Foreskin fibroblast (primary cell): ENCODE measurements at places on chromosomes 7 and 10.

- DNase-seq: no peak
Observed at GRCh38 chr10:129279446-129280154, 187.4 kb upstream of the MGMT start.

GRCh38 chr10:29127037-29127700 is 161.7 kb upstream of the LYZL1 start:
- DNase-seq: no peak

- DNase-seq: no peak
Observed at GRCh38 chr10:65846541-65846940, 1079.3 kb upstream of the LRRTM3 start.

- DNase-seq: peak; percentile 34
Observed at GRCh38 chr10:94397549-94398370, 4.6 kb upstream of the TBC1D12 start.

DNA sequence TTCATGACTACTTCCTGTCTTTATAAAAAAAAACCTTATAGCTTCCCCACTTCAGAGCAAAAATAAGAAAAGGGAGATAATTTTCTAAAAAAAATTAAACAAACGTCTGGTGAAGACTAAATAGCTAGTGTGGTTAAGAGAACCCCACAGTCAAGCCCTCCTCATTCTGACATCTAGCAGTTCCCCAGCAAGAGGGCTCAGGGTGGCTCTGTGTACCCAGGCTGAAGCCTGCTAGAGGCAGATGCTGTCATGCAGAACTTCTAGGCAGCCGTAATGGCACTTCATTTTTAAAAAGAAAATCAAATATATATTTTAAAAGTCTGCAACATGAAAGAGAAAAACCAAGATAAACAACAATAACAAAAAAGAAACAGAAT is 223.1 kb upstream of the KLF14 start:
- DNase-seq: no peak

DNA sequence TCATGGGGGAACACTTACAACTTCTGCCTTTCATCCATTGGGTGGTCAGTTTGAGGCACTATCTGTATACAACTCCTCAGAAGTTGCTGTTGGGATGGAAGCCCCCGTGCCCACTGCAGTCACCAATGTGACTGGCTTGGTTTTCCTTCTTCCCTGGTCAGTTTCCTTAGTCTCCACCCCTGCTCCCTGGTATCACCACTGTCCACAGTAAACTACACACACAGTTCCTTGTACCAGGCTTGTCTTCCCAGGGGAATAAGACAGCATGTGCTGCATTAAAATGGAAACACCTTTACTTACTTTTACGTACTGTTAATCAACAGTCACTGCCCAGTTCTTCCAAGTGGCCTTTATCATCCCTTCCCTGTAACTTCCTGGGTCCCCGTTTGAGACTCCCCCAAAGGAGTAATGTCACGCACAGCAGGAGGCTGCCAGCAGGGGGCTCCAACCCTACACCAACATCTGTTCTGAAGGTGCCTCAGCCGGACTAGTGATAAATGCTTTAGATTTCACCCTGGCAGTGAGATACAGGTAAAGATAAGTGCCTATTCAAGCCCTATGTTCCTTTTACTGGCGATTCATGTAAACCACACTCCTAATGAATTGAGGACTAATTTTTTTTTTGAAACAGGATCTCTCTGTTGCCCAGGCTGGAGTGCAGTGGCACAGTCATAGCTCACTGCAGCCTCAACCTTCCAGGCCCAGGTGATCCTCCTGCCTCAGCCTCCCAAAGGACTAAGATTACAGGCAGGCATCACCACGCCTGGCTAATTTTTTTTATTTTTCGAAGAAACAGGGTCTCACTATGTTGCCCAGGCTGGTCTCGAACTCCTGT is 45.3 kb upstream of the PIK3AP1 start:
- peak; percentile 37 for DNase-seq

DNA sequence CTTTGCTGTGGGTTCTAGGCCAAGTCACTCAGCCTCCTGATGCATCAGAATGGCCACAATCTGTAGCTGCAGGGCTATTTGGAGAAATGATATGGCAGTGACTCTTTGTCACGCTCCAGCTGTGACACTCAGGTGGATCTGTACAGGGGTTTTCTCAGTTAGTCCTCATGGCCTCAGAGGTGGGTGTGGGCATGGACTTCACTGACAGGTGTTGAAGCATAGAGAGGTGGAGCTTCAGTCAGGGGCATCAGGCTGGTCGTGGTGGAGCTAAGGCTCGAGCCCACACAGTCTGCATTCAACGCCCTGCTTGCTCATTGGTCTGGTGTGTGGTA is 21.2 kb downstream of the PALD1 start:
- DNase-seq: no peak

- DNase-seq: no peak
Observed at GRCh38 chr10:123772645-123773508, 106.7 kb downstream of the GPR26 start.

- DNase-seq: peak; percentile 56
Observed at GRCh38 chr10:69004821-69005220, 16.2 kb downstream of the KIFBP start.

DNA sequence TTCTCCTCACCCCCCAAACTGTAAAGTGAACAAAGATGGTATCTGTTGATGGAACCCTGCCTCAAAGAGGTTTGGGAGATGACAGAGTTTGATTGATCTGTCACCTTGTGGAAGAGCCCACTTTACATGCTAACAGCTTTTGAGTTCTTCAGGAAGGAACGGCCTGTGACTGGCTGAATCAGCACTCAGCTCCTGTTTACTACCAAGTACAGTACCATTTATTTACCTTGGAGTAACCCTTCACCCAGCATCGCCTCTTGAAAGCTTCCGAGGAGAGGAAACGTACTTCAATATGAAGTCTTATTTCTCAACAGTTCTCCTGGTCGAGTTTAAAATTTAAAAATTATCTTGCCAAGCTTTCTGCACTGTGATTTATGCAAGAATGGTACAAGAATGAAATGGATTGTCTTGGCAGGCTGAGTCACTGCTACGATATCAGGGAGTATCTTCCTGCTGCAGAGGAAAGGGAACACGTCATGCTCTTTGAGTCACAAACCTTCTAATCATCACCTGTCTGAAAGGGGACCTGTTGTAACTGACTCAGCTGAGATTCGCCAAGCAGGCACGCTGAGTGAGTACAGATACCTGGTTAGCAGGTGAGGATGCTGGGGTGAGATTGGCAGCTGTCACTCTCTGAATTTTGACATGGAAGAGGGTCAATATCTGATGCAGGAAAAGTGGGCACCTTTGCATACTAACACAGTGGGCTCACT is 30.1 kb downstream of the KLF6 start:
- DNase-seq: peak; percentile 80
